Endothelial cell of umbilical vein (primary cell): ENCODE measurements at places on chromosomes 4 and X. TPM values are rescaled to one million over a fixed set of nuclear protein-coding genes. Genes with fewer than 3 reads are reported as not detected.

ZCCHC18 gene
- total RNA-seq, result 1.6 and 2.3 TPM in 2 replicates

SLC34A2 gene
- not detected in 2 replicates for total RNA-seq

KIF4A gene
- total RNA-seq, result 34.4 and 41.3 TPM in 2 replicates

NDST4 gene
- not detected in 2 replicates for total RNA-seq

TBC1D19 gene
- total RNA-seq, result 5.9 and 6.1 TPM in 2 replicates

LDOC1 gene
- 46.2 and 51.4 TPM in 2 replicates for total RNA-seq

RNF113A gene
- 10.2 and 11.7 TPM in 2 replicates for total RNA-seq

CYSLTR1 gene
- not detected in 2 replicates for total RNA-seq

NPY5R gene
- not detected in 2 replicates for total RNA-seq

SOX3 gene
- total RNA-seq, result not detected in 2 replicates

RHOH gene
- 0.30 TPM in 1 of 2 replicates, not detected in the other for total RNA-seq

SRPK3 gene
- total RNA-seq, result 0.18 and 0.40 TPM in 2 replicates

SH3BP2 gene
- total RNA-seq, result 69.2 and 73.1 TPM in 2 replicates

EOLA2 gene
- 24.3 and 35.5 TPM in 2 replicates for total RNA-seq

NPY1R gene
- not detected in 2 replicates for total RNA-seq

AFM gene
- not detected in 2 replicates for total RNA-seq

MAGEA3 gene
- total RNA-seq, result not detected in 2 replicates

NEK1 gene
- 10.1 and 10.4 TPM in 2 replicates for total RNA-seq

GAGE1 gene
- not detected in 2 replicates for total RNA-seq

BRS3 gene
- not detected in 2 replicates for total RNA-seq

APLN gene
- 465 and 466 TPM in 2 replicates for total RNA-seq

C4orf51 gene
- total RNA-seq, result not detected in 2 replicates

CT45A3 gene
- total RNA-seq, result not detected in 2 replicates

MSANTD1 gene
- total RNA-seq, result 0.88 and 1.2 TPM in 2 replicates

CD99L2 gene
- total RNA-seq, result 32.4 and 33.2 TPM in 2 replicates

SRPX2 gene
- 124 and 133 TPM in 2 replicates for total RNA-seq

GPR78 gene
- not detected in 2 replicates for total RNA-seq

FRMD7 gene
- not detected in 2 replicates for total RNA-seq

VCX3B gene
- total RNA-seq, result not detected in 2 replicates
